ENCODE measurements at places on chromosomes 3 and 15. TPM values are rescaled to one million over a fixed set of nuclear protein-coding genes. Genes with fewer than 3 reads are reported as not detected.

The KNG1 gene
- 918 TPM for total RNA-seq

DNA sequence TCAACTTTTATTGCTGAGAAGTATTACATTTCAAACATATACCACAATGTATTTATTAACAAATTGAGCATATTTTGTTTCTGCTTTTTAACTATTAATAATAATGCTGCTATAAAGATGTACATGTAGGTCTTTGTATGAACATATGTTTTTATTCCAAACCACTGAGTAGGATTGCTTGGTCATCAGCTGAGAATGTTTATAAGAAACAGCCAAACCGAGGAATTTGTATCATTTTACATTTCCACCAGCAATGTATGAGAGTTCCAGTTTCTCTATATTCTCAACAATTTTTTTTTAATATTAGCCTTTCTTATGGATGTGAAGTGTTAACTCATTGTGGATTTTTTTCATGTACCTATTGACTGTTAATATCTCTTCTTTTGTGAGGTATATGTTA, 119.5 kb upstream of the MDFIC2 start:
- H3K4me3 ChIP-seq: no peak overlapping the region
- H3K4me1 ChIP-seq: no peaks in the 10 kb centered on the region
- no peak for DNase-seq
- H3K27me3 ChIP-seq: no peaks in the 10 kb centered on the region

DNA sequence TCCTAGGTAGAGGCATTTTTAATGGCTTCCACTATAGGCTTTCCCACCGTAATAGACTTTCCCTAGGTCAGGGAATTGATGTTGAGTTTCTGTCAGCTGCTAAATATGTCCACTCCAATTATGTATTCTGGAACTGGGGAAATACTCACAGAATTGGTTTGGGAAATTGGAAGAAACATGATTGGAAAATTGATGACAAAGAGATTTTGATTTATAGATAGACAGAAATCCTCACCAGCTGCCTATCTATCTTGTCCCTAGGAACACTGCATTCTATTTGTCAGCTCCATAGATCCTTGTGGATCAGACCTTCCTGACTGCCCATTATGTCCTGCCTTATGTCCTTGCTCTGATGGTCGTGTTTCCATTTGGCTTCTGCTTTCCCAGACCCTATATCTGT, 75.6 kb upstream of the TNIK start:
- no peaks in the 10 kb centered on the region for H3K27me3 ChIP-seq
- H3K4me3 ChIP-seq: no peak overlapping the region
- no peak overlapping the region for H3K27ac ChIP-seq
- no peaks in the 10 kb centered on the region for H3K36me3 ChIP-seq

- DNase-seq: no peak
- no peak overlapping the region for H3K4me3 ChIP-seq
- no peaks in the 10 kb centered on the region for H3K4me1 ChIP-seq
- H3K27ac ChIP-seq: no peak overlapping the region
- no peaks in the 10 kb centered on the region for H3K27me3 ChIP-seq
Measured at GRCh38 chr3:192794216-192794615, 66.9 kb upstream of the FGF12 start.

GRCh38 chr15:84835661-84836337, 18.6 kb downstream of the ALPK3 start:
- no peaks in the 10 kb centered on the region for H3K36me3 ChIP-seq
- no peak overlapping the region for H3K27ac ChIP-seq
- no peak for DNase-seq
- peaks cover 16% of the 10 kb centered on the region for H3K4me1 ChIP-seq
- H3K4me3 ChIP-seq: no peak overlapping the region

DNA sequence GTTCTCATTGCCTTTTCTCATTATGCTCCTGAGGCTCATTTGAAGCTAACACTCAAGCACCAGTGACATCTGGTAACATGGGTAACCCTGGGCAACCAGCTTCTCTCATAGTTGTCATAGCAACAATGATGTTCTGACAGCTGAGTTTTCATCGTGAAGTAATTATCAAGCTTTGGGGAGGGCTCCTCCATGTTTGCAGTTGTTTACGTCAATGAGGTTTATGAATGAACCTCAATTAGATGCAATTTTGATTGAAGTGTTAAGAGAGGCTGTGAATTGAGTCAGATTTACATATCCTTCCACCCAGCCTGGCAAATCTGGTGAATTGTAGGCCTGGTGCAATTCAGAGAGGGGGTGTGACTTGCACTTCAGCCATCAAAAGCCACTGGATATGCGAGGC, 119.3 kb upstream of the CHD2 start:
- H3K4me1 ChIP-seq: no peaks in the 10 kb centered on the region
- DNase-seq: no peak
- no peak overlapping the region for H3K4me3 ChIP-seq
- no peaks in the 10 kb centered on the region for H3K36me3 ChIP-seq
- no peaks in the 10 kb centered on the region for H3K27me3 ChIP-seq
